ENCODE measurements at places on chromosomes 5 and 9.

GRCh38 chr9:103798620-103799019 is 295.5 kb upstream of the SMC2 start:
- no peak for DNase-seq

DNA sequence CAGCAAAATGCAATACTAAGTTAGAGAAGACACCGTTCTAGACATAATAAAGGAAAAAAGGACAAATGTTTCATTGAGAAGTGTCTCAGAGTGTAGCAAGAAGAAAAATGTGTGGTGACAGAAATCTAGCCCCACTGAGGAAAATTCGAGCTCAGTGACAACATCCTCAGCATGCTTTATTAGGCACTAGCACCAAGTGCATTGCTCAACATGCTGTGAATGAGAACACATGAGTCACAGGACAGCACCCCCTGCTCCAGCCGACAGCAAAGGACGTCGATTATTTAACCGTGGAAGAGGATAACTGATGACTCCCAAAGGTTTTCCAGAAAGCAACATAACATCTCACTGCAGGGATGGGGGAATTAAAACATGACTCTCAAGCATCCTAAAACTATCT is 182.7 kb downstream of the GNAQ start:
- no peak for DNase-seq

GRCh38 chr5:31023105-31023504 is 170.4 kb upstream of the CDH6 start:
- DNase-seq: no peak

DNA sequence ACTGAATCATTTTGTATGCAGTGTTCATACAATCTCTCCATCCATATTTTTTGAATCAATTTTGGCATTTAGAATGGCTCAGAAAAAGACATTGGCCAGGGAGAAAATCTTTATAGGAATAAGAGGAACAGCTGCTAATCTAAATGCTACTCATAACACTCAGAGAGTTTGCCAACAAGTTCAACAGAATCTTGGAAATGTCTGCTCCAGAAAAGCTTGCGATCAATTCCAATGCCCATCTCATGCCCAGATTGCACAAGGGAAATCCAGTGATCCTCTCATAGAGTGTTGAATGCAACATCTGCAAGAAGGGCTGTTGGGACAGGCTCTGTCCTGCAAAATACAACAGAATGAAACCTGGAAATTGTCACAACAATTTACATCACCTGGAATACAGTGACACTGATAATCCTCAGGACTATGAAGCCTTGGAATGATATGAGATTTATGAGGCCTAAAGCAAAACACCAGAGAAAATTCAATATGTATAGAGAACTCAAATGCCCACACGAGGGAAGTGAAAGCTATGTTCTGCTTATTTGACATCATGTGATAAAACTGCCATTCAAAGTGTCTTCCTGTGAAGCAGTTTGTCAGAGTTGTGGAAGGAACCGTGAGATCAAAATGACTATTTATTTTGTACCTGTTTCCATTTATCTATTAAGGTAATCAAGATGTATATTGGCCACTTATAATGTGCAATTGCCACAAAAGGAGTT is 190.1 kb downstream of the PARP8 start:
- DNase-seq: no peak

GRCh38 chr9:79976257-79977073 is 404.7 kb downstream of the TLE4 start:
- no peak for DNase-seq

- DNase-seq: no peak
Observed at GRCh38 chr9:137371521-137371941, 51.4 kb downstream of the EXD3 start.

- no peak for DNase-seq
Observed at GRCh38 chr5:142356349-142356715, 31.5 kb upstream of the SPRY4 start.
